Stimulated activated CD4-positive, alpha-beta T cell treated with anti-CD3 and anti-CD28 coated beads, Interleukin-1b, Interleukin-23, amount 100 ng/mL, for 1 hour (primary cell): ENCODE measurements at places on chromosomes 11 and 22.

DNA sequence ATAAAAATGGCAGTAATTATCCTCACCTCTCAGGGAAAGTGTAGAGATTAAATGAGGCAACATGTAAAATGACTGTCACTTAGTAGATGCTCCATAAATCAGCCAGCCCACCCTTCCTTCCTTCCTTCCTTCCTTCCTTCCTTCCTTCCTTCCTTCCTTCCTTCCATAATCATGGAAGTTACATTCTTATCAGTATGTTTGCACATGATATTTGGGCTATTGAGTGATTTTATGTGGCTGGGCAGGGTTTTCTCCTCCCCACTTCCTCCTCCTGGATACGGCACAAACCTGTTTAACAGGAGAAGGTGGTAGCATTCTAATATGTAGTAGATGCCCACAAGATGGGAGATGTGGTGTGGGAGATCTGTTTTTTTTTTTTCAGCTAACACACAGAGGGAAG lies 11.9 kb downstream of the LYVE1 start:
- no peak for DNase-seq

GRCh38 chr22:19970479-19971275 lies 29.1 kb upstream of the TXNRD2 start:
- peak; percentile 49 for DNase-seq

DNA sequence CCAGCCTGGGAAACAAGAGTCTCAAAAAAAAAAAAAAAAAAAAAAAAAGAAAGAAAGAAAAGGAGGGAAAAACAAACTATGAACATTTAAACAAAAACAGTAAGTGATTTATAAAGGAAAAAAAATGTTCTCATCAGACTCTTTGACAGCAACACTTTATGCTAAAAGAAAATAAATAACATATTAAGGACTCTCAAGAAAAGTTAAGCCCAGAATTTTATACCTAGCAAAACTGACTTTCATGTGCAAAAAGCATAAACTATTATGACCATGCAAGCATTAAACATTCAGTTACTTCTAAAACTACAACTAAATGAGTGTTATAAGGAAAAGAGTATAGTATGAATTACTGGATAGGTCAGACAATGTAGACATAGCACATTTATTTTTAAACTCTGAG lies 68.4 kb downstream of the FBLN1 start:
- no peak for DNase-seq

GRCh38 chr22:36893262-36893661 lies 20.2 kb upstream of the CSF2RB start:
- DNase-seq: no peak

GRCh38 chr22:36160499-36160942 lies at the start of gene APOL3:
APOL3 (minus strand) TSS chr22:36160755; CDS start chr22:36149055, 11,700 bp downstream.
- DNase-seq: no peak

DNA sequence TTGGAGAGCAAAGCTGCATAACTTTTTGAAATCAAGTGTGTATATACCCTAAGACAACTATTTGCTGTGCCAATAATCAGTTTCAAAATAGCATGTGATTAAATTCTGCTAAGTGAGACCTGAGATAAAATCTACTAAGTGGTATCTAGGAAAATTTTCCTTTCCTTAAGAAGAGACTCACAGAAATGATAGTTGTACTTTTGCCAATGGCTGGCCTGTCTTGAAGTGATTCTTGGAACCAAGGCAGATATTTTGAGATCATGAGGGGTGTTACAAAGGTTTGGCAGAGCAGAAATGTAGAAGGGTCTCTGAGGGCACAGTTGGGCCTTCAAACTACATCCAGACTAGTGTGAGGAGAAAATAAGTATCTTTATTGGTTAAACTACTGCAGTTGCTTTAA lies 902.6 kb upstream of the TENM4 start:
- DNase-seq: no peak

GRCh38 chr11:95575517-95575916 lies 214.1 kb downstream of the FAM76B start:
- DNase-seq: no peak

- DNase-seq: no peak
These were observed 958.7 kb upstream of the FAT3 start for GRCh38 chr11:91265946-91266345.

- DNase-seq: no peak
These were observed 280.5 kb downstream of the DDX10 start for GRCh38 chr11:108945341-108945740.

- no peak for DNase-seq
These were observed 122.9 kb downstream of the DCDC1 start for GRCh38 chr11:31246451-31247165.

- no peak for DNase-seq
These were observed 50.7 kb downstream of the IGLL1 start for GRCh38 chr22:23529166-23530103.

- no peak for DNase-seq
These were observed 52.5 kb upstream of the SUSD2 start for GRCh38 chr22:24128631-24129262.

DNA sequence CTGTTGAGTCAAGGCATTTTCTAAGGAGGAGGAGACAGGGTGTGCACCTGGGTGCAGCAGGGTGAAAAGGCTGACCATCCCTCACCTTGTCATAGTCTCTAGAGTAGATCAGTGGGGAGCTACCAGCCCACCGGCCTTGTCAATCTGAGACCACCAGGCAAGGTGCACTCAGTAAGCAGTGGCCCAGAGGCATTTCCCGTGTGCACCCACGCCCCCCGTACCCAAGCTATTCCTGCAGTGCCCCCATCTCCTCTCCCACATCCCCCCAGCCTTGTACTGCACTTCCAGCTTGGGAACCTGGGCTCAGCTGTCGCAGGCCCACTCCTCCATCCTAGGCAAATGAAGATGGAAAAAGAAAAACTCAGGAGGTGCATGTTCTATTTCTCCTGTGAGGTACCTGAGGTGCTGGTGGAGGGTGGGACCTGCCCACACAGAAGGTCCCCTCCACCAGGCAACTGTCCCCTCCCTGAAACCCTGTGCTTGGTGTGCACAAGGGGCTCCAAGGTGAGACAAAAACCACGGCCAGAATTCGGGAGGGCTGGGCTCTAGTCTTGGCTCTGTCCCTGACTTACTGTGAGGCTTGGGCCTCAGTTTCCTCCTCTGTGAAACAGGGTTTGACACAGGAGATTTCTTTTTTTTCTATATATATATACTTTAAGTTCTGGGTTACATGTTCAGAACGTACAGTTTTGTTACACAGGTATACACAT lies 8.4 kb downstream of the P2RY2 start:
- no peak for DNase-seq

- no peak for DNase-seq
These were observed 156.3 kb downstream of the FAT3 start for GRCh38 chr11:92380882-92381281.

DNA sequence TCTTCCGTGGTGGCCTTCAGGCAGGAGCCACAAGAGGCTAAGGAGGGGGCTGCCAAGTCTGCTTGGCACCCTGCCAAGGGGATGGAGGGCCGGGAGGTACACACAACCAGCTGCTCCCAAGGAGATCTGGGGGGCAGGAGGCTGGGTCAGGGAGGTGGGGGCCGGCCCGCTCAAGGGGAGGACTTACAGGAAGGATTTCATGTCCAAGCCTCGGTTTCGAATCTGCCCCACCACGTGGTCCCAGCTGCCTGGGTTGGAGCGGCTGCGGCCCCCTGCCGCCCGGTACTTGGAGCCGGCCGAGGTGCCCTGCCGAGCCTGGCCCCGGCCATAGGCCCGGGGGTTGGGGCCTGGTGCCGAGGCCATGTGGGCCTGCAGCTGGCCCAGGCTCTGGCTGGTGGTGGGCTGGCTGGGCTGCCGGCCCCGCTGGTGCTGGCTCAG lies 33.5 kb downstream of the LRRC10B start:
- DNase-seq: no peak

DNA sequence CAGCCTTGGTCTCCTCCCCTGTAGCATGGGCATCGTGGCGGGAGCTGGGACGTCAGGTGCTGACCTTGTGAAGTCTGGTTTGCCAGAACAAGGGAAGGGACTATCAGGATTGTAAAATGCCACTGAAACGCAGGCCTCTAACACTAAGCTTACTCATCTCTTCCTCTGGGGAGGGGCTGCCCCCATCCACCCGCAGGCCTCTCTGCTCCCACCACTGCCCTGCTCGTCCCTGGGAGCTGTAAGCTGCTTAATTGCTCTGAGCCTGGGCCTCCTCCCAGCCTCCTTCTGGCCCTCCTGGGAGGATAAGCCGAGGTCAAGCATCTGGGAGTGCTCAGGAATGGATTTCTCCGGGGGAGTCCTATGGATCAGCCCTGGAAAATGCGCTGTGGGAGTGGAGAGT lies 8.4 kb downstream of the SHISAL1 start:
- no peak for DNase-seq

GRCh38 chr11:111176603-111177002 lies 68.9 kb upstream of the POU2AF2 start:
- DNase-seq: no peak

GRCh38 chr11:121755191-121755590 lies 302.4 kb upstream of the SORL1-AS1 start:
- DNase-seq: no peak

DNA sequence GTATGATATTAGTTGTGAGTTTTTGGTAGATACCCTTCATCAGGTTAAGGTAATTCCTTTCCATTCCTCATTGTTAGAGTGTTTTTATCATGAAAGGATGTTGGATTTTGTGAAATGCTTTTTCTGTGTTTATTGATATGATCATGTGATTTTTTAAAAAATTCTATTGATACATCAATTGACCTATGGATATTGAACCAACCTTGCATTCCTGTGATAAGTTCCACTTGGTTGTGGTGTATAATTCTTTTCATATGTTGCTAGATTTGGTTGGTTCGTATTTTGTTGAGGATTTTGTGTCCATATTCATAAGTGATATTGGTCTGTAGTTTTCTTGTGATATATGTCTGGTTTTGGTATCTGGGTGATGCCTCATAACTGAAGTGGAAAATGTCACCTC lies 6.7 kb downstream of the ANKRD13D start:
- DNase-seq: no peak

- no peak for DNase-seq
These were observed 82.8 kb upstream of the HMGXB4 start for GRCh38 chr22:35174401-35175038.
